ENCODE measurements at places on chromosomes 6 and 20.

DNA sequence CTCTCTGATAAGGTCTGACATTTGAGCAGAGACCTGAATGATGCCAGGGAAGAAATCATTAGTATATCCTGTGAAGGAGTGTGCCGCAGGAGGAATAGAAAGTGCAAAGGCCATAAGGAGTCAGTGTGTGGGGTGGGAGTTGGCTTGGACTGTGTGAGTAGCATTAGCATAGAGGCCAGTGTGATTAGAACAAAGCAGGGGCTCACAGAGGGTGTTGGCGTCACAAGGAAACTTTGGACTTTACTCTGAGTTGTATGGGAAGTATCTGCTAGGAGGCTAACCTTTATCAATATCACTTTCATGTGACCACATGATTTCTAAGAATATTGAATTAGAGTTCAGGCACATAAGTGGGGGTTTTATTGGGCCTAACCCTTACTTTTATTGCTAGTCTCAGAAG, 12.1 kb downstream of the TMEM200A start:
- DNase-seq = no peak

- no peak for DNase-seq
Measured at GRCh38 chr6:96017070-96017359, 1.2 kb downstream of the FUT9 start.

GRCh38 chr20:34575271-34575670, 16.8 kb downstream of the MAP1LC3A start:
- DNase-seq = no peak

- DNase-seq = no peak
Measured at GRCh38 chr6:105867277-105867676, 218.9 kb upstream of the PRDM1 start.

DNA sequence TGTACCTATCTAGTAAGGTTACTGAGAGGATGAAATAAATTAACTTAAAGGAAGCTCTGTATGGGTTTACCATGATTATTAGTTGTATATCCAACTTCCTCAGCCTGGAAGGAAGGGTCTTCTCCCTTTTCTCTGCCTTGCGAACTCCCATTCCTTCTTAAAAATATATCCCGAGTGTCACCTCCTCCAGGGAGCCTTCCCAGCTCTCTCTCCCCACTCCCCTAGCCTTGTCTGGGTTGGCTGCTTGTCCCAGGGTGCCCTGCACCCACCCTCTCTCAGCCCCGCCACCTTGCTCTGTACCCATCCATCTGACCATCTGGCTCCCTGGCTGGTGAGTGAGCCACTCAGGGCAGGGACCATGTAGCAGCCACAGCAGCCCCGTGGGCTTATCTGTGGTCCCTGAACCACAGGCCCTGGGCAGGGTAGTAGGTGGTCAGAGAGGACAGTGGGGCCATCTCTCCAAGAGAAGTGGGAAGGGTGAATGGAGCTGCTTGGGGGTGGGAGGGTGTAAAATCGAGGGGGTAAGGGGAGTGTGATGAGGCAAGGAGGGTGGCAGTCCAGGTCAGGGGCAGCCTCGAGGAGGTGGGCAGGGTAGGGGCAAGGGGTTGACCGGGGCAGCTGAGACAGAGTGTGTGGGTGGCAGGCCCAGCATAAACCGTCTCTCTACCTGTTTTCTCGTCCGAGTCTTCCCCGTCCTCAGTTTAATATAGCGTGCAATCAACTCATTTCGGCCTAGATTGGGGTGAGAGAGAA, 12.8 kb downstream of the TEAD3 start:
- no peak for DNase-seq

DNA sequence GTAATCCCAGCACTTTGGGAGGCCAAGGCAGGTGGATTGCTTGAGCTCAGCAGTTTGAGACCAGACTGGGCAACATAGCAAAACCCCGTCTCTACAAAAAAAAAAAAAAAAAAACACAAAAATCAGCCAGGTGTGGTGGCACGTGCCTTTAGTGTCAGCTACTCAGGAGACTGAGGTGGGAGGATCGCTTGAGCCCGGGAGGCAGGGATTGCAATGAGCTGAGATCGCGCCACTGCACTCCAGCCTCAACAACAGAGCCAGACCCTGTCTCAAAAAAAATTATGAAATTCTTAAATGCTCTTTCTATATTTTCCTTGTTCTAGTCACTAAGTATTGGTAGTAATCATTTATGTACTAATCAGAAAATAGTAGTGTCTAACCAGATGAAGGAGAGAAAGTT, 30.6 kb downstream of the SYTL3 start:
- no peak for DNase-seq

- no peak for DNase-seq
Measured at GRCh38 chr20:44516491-44516890, 5.4 kb downstream of the SERINC3 start.

GRCh38 chr20:568097-568652, 24.6 kb upstream of the CSNK2A1 start:
- DNase-seq = no peak

DNA sequence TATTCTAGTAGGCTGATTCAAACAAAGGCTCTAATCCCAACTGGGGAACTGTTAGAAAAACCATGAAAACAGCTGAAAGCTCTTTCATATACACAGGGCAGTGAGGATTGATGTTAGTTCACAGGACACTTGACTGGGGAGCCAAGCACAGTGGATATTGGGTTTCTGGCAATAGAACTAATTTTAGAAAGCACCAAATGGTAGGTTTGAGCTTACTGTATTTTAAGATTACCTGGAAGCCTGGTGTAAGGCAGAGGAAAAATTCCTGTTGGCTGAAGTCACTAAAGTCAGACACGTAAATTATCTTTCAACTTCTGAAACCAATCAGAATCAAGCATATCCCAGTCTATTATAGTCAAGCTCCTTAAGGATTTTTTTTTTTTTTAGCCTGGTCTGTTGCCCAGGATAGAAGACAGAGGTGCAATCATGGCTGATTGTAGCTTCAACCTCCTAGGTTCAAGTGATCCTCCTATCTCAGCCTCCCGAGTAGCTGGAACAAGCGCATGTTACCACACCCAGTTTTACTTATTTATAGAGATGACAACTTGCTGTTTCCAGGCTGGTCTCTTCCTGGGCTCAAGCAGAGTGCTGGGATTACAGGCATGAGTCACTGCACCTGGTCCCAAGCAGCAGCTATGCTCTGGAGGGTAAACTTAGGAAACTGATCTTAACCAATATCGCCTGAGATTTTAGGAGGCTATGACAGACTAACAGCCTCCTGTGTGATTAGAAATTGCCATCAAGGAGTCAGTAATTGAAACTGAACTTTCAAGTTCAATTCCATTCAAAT, 32.5 kb upstream of the SYNCRIP start:
- no peak for DNase-seq

DNA sequence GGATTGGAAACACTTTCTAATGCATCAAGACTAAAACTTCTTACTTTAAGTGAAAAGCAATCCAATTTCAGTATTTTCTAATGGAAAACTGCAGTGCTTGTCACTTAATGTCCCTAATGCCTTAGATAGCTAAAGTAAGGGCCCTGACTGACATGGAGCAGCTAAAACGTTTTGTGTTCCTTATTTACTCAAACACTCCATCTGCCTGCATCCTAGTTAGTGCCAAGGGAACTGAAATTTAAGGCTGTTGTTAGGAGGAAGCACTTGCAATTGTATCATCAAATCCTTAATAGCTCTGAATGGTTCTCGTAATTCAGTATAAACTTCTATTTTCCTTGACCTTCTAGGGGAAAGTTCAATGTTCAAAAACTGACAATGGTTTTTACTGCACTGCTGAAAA, 127.4 kb downstream of the GJA10 start:
- DNase-seq = no peak

DNA sequence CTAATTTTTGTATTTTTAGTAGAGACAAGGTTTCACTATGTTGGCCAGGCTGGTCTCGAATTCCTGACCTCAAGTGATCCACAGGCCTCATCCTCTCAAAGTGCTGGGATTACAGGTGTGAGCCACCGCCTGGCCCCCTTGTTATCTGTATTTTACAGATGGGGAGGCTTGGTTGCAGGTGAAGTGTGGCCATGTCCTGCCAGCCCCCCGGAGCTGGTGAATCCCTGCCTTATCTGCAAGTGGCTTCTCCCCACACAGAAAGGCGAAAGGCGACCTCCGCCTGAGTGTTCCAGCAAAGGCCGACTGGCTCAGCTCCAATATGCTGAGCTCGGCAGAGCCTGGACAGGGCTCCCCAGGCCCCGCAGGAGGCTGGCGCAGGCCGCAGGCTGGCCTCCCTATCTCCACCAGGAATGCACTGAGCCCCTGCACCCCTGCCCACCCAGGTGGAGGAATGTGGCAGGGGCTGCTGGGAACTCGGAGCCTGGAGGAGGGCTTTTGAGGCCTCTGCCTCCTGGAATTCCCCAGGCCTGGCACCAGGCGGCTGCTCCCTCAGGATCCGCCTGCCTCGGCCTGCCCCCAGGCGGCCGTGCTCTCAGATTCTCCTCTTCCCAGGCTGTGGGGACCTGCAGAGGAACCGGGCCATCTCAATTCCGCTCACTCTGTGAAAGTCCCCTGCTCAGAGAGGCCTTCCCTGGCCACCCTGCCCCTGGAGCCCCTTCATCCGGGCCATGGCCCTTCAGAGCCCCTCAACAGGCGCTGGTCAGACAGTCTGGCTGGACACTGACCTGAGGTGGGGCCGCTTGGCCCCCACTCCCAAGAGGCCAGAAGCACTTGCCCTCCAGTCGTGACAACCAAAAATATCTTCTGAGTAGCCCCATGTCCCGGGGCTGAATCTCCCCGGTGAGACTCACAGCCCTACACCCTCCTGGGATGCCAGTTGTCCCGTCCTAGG, 9.3 kb upstream of the LAMA5 start:
- DNase-seq = no peak

DNA sequence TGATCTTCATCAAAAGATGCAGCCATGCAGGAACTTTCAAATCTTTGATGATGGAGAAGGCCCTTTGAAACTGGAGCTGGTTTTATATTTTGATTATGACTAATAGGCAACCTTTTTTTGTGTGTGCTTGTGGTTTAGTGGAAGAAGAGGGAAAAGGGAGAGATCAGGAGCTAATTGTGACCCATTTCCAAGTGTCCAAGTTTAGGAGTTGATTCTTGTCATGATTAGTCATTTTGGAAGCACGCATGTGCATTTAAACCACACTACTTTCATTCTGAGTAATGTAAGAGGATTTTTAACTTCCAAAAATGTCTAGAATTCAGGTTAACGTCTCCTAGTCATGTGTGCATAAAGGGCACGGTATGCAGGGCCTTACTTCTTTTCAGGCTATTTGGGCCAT, 3.5 kb downstream of the FOXO3 start:
- no peak for DNase-seq

GRCh38 chr6:152636609-152637295, 410 bp downstream of the SYNE1 start:
- no peak for DNase-seq

- no peak for DNase-seq
Measured at GRCh38 chr20:8305449-8305978, 173.4 kb downstream of the PLCB1 start.

DNA sequence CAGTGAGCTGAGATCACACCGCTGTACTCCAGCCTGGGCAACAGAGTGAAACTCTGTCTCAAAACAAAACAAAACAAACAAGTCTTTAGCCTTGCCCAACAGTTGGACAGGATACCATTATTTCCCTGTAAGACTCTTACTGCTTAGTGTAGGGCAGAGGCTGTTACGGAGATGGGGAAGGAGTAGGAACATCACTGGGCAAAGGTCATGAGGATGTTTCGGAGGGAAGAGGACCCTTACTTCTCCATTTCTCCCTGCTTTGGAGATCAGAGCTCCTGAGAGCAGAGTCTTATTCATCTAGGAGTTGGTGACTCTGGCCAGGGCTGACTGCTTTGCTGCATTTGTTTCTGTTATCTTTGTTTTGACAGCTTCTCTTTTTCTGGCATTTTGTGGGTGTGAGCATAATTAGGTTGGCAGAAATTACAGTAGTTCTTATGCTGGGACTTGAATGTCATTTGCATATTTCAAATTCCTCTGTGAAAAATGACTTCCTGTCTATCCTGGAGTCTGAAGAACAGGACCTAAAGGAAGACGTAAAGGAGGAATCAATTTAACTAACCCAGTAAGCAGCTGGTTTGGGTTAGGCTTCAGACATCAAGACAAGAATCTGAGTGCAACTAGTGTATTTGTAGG, 89.0 kb downstream of the CDS2 start:
- DNase-seq = no peak

DNA sequence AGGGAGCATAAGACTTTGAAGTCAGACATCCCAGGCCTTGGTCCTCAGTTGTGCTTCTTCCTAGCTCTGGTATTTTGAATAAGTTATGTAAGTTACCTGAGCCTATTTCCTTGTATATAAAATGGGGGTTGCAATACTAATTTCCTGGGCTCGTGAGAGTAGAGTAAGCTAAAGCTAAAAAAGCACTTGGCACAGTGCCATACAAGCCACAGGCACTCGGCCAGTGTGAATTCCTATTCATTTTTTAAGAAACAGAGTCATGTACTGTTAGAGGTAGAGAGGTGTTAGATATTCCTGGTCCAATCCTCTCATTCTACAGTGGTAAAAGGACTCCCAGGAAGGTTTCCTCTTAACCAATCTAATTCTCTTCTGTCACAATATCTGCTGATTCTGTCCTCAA, 79.6 kb upstream of the EPB41L1 start:
- no peak for DNase-seq

DNA sequence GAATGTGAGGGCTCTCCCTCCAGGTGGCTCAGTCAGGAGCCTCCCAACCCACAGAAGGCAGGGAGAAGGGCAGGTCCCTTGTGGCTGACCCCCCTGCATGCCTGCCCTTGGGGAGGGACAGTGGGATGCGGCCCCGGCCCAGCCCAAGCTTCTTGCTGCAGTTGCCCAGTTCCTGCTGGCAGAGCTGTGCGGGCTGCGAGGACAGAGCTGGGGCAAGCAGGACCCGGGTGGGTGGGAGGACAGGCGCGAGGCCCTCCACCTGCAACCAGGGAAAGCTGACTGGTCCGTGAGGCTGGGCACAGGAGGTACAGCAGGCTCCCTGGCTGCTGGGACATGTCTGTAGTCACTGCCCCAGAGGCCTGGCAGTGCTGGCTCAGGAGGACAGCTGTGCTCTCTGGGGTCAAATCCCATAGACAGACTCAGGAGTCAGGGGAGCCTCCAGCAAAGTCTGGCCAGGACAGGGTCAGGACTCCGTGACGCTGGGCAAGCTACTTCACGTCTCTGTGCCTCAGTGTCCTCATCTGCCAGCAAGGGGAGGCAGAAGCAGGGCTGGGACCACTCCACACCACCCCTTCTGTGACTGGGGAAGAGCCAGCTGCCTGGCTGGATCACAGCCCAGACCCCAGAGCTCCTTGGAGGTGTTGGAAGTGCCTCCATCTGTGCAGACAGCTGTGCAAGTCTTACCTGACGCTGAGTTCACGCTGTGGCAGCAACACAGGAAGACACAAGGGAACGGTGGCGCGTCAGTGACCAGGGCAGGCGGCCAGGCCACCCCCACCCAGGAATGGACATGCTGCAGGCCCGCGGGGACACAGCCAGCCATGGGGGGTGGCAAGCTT, 13.0 kb downstream of the UCKL1 start:
- no peak for DNase-seq

- DNase-seq = no peak
Measured at GRCh38 chr6:6002848-6003620, 3.7 kb downstream of the NRN1 start.

- DNase-seq = no peak
Measured at GRCh38 chr6:113626475-113626874, 230.7 kb upstream of the MARCKS start.

Measured in NCI-H187 treated with DMSO at 0.1 percent for 48 hours (cell line).